PC-3 (cell line): ENCODE measurements at places on chromosomes 12 and 14. TPM values are rescaled to one million over a fixed set of nuclear protein-coding genes. Genes with fewer than 3 reads are reported as not detected.

Gene PPP1R1A
- not detected in 2 replicates for total RNA-seq

Gene RFX4
- not detected in 2 replicates for total RNA-seq

- peak; percentile 35 for DNase-seq
- no peaks in the 10 kb centered on the region for H3K27me3 ChIP-seq
- H3K27ac ChIP-seq = no peak overlapping the region
- no peak overlapping the region for H3K4me3 ChIP-seq
Observed at GRCh38 chr14:91108941-91109611, 4.8 kb upstream of the DGLUCY start.

- DNase-seq = no peak
- H3K4me1 ChIP-seq = no peaks in the 10 kb centered on the region
Observed at GRCh38 chr12:109489016-109489954, 11.9 kb downstream of the UBE3B start.

Gene ACOT2
- total RNA-seq = 39.0 and 46.0 TPM in 2 replicates
